ENCODE measurements at places on chromosomes 3 and 15.

DNA sequence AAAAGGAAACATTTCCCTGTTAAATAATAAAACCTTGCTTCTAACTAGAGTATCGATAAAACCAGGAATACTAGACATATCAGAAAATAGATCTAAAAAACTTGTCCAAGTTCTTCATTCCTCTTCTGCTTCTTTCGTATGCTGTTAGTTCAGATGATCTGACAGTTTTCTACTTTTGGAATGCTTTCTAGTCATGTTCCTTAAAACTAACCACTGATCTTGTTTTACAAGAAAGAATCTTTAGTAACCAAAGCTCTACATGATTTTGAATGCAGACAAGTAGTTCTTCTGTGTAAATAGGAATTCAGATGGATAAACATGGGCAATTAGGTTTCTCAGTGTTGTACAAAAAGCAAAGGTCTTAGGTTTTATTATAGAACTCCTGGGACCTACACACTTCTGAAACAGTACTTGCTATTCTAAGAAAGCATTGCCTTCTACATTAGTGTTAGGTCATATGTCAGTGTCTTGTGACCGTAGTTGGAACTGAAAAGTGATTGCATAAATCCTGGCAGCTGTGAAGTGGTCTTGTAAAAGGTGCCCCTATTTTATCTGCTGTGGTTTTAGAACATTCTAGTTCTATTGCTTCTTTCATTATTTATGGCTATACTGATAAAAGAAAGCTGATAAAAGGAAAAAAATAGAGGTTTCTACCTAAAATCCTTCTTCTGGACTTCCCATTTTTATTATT is 40.7 kb downstream of the SNRK start:
- DNase-seq = no peak

GRCh38 chr15:90060797-90061196 is 41.5 kb downstream of the IDH2 start:
- no peak for DNase-seq

DNA sequence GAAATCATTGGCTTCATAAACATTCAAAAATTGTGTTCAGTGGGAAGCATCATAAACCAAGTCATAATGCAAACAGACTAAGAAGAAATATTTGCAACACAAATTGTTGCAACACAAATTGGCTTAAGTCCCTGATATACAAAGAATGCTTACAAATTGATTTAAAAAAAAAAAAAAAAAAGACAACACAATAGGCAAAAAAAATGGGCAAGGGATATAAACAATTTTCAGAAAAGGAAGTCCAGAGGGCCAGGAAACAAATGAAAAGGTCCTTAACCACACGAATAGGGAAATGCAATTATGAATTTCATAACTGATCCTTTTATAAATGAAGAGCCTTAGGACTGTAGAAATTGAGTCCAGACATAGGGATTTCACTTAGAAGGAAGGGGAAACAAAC is 98.9 kb downstream of the LRRK1 start:
- no peak for DNase-seq

DNA sequence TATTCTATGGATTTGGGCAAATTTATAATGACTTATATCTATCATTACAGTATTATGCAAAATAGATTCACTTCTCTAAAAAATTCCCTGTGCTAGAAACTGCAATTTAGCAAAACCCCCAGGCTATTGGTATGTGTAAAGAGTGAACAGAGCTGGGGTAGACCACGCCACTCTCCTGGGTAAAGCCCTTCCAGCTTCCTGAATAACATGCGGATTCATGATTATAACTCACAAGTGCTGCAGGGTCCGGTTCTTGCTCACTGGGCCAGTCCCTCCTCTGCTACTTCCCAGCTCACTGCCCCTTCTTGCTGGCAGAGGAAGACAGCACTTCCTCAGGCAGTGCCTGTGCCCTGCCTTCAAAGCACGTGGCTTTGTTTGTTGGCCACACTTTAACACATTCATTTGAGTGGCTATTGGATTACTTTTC is 4.1 kb downstream of the CD80 start:
- no peak for DNase-seq

DNA sequence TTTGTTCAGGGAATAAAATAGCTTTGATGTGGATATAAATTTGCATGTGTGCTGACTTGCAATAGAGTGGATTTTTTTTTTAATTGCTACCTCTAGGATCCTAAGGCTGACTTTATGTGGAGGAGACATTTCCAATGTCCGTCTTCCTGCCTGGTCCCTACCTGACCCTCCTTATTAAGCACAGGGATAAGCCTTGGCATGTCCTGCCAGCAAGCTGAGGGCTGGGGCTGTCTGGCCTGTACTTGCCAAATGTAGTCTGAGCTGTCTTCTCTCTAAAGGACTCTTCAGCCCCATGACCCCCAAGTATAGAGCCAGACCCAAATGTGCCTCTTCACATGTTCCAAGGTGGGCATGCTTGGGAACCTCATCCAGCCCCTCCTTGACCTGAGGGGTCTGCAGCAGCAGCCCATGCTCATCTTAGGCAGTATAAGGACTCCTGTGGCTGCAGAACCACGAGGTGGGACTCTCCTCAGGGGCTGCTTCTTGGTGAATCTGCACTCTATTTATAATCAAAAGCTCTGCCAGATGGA is 88.8 kb downstream of the CACNA1D start:
- DNase-seq = no peak

- DNase-seq = no peak
Observed at GRCh38 chr3:77281721-77282120, 241.8 kb downstream of the ROBO2 start.

GRCh38 chr3:195226445-195226844 is 44.5 kb downstream of the XXYLT1 start:
- DNase-seq = no peak

DNA sequence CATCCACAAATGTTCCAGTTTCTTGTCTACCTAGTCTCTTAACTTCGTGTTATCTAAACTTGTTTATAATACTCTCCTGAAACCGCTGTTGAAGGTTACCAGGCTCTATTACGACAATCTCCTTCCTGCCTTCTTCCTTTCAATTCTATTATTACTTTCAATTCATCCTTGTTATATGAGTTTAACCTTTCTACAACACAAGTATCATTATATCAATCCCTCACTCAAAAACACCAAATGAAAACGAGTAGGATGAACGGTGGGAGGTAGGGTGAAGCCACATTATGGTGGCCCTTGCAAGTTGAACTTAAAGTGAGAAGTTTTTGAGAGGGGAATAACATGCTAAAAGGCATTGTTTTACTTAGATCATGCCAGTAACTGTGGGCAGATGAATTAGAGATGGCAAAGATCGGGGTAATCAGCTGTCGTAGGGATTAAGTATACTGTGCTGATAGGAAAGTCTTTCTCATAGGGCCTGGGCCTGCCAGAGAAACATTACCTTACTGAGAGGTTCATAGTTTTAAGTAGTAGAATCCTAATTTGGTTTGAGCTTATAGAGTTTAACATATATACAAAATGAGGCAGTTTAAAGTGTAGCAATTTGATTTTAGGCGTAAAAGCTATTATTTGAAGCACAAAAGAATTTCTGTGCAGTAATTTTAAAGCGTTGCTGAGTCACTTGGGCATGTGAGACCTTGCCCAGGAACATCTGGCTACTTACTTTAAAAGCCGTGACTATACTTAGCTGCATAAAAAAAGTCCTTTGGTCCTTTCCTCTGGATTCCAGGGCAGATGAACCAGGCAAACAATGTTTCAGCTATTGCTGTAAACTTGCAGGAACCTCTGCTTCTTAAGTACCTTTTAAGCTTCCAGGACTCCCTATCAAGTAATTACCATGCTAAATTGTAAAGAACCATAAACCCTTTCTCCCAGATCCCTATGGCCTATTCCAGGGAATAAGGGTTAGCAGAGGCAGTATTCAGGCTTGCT is 3.3 kb upstream of the CEP97 start:
- DNase-seq = no peak

GRCh38 chr3:118292841-118293240 is 741.8 kb downstream of the IGSF11 start:
- no peak for DNase-seq

- no peak for DNase-seq
Observed at GRCh38 chr15:60788692-60789103, 309.8 kb upstream of the ICE2 start.

DNA sequence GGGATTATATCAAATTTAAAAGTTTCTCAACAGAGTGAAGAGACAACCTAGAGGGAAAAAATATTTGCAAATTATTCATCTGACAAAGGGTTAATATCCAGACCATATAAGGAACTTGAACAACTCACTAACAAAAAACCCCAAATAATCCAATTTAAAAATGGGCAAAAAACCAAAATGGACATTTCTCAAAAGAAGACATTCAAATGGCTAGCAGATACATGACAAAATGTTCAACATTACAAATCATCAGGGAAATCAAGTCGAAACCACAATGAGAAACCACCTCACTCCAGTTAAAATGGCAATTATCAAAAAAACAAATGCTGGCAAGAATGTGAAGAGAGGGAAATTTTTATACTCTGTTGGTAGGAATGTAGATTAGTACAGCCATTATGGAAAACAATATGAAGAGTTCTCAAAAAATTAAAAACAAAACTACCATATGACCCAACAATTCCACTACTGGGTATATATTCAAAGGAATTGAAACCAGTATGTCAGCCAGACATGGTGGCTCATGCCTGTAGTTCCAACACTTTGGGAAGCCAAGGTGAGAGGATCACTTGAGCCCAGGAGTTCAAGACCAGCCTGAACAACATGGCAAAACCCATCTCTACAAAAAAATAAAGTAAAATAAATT is 88.5 kb downstream of the CSNK1G1 start:
- DNase-seq = no peak

DNA sequence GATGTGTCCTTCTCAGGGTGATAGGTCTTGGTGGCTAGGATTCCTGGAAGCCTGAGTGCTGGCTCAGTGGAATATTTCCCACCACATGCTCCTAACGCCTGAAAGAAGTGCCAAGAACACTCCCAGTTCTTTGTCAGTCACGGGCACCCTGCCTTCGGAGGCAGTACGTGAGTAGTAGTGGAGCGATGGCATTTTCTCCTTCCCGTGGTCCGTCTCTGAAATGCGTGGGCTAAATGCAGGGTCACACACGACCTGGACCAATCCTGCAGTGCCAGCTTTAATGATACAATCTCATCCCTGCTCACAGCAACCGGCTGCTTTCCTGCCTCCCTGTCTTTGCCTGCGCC is 14.5 kb downstream of the H1-8 start:
- DNase-seq = no peak

- DNase-seq = no peak
Observed at GRCh38 chr15:44598892-44599291, 61.9 kb downstream of the EIF3J start.

DNA sequence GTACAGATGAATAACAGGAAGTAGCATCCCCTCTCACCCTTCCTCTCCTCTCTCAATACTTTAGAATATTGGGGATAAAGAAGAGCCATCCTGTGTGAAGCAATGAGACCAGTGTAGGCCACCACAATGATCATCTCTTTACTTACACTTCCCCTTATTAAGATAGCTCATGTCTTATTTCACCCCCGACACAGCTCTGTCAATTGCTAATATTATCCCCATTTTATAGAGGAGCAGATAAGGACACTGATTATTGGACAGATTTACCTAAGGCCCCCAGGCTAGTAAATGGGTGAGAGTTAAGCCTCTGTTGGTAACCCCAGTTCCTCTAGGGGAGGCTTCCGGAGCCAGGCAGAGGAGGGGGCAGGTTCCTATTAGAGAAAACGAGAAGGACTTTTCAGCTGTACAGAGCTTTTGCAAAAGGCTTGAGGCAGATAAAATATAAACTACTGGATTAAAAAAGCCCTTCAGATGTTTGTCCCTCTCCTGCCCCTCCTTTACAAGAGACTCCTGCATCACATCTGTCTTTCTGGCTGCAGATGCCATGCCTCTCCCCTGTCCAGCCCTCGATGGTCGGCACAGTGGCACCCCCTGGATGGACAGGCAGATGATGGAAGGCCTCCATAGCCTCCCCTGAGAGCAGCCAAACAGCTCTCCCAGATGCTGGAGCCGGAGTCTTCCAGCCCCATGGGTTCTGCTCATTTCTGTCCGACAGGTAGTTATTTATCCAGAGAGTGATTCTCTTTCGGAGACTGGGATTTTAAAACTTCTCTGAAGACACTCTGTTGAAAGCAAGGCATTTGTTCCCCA is 49.4 kb upstream of the LCTL start:
- DNase-seq = no peak

- peak; percentile 93 for DNase-seq
Observed at GRCh38 chr3:131026321-131027151, at the start of the genes ASTE1 and NEK11. Gene ASTE1 (minus strand): TSS chr3:131026825. CDS start chr3:131025306, 1,519 bp downstream. Gene NEK11 (plus strand): TSS chr3:131026877. CDS start chr3:131029709, 2,832 bp downstream.

GRCh38 chr3:179589143-179589542 is 15.3 kb downstream of the MRPL47 start:
- DNase-seq = no peak

DNA sequence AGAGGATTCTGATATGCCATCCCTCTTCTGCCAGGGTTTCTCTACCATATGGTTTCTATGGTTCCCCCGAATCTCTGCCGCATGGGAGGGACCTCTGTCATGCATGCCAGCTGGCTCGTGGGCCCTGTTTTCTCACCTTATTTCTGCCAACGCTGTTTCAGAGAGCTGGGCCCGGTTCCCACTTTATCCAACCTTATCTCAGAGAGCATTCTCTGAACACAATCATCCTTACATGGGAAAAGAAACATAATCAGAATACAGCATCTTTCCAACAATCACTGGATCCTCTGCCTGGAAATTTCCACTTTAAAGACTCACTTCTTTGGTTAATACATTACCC is 234.5 kb upstream of the ZBTB20 start:
- DNase-seq = no peak

DNA sequence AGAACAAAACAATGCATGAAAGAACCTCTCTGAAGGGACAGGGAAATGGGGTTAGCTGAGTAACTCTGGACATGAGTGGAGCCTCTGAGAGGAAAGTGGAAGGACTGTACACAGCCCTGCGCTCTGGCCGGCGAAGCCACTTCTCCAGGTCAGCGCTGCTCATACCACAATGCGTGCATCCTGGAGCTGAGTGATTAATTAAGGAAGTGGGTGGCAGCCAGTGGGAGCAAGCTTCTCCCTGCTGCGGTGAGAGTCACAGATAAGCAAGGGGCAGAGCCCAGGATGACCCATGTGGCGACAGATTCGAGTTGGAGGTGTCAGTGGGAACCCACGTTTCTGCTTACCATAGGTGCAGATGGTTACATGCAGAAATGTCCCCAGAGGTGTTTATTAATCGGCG is 48.0 kb downstream of the KLF15 start:
- DNase-seq = no peak

GRCh38 chr15:32882955-32883354 is 165.2 kb downstream of the GREM1 start:
- DNase-seq = no peak

GRCh38 chr15:94258246-94258645 is 26.9 kb downstream of the MCTP2 start:
- no peak for DNase-seq

GRCh38 chr3:172816281-172816680 is 65.8 kb downstream of the ECT2 start:
- DNase-seq = no peak

- no peak for DNase-seq
Observed at GRCh38 chr3:177883957-177884356, 652.3 kb upstream of the KCNMB2 start.

Data from activated CD4-positive, alpha-beta T cell treated with anti-CD3 and anti-CD28 coated beads, Interleukin-2, amount 50 U/mL, for 1 hour (primary cell).